HuH-7.5 (cell line): ENCODE measurements at places on chromosomes 1 and 21.

DNA sequence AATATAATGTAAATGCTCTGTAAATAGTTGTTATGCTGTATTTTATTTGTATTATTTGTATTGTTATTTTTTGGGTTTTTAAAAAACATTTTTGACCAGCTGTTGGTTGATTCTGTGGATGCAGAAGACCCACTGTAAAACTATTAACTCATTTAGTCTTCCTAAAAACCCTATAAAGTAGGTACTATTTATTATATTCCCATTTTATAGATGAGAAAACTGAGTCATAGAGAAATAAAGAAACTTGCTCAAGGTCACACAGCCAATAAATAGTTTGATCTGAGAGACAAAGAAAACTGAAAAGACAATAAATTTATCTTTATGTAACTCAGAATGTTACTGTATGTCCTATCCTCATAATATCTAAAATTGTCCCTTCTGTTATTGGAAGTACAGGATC is 1.2 kb upstream of the MAP3K21 start:
- DNase-seq = no peak

- DNase-seq = no peak
These were observed 35.6 kb downstream of the STUM start for GRCh38 chr1:226584164-226584563.

DNA sequence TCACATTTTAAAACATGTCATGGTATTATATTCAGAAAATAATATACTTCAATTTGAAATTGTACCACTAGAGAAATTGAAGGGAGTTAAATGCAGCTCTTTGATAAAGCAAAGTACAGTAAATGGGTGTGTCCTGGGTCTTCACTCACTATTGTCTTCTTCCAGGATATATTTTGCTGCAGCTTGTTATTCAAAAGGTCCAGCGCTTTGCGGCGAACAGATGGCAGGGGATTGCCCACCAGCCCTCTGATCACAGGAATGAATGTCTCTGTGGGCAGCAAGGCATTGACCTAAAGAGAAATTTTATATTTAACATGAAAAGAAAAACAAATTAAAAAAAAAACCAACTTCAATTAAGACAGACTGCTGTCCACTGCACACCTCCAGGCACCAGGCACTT is 35.1 kb downstream of the LGALS8 start:
- DNase-seq = no peak

DNA sequence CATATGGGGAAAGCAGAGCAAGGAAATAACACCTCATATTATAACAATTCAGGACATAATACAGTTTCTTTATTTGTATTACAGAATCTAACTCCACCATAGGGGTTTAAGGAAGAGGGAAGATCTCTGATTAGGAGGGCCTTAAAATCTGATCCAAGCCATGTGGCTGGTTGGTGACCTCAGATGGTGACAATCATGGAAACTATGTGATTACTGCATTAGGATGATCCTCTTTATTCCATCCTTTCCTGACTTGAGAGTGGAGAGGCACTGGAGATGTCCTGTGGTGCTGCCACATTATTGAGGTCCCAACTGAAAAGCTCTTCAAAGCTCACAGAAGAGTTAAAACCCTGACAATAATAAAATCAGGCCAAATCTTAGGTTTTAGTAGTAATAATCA is 168.1 kb upstream of the BEND5 start:
- DNase-seq = no peak

- DNase-seq = no peak
These were observed 213.5 kb downstream of the SMYD3 start for GRCh38 chr1:246293366-246294121.

- no peak for DNase-seq
These were observed 626.5 kb downstream of the PTPRC start for GRCh38 chr1:199265319-199265718.

DNA sequence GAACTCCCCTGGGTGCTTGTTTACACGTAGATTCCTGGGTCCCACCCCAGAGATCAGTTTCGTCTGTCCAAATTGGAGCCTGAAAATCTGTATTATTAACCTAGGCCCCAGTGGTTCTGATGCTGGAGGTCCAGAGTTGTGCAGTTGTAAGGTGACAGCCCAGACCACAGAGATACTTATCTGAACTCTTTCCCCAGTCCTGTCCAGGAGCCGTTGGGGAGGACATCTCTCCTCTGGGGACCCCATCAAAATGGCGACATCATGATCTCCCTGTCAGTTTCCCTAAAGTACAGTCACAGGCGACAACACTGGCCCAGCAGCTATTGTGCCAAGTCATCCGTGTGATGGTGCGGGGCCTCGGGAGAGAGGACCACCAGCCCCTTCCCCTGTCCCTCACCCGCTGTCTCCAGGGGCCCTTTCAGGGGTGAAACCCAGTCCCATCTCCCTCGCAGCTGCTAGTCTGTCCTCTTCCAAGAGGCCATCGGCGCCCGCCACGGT is 749 bp upstream of the EFHD2 start:
- no peak for DNase-seq

- no peak for DNase-seq
These were observed 203.9 kb downstream of the ZNF326 start for GRCh38 chr1:90198616-90199332.

- DNase-seq = no peak
These were observed 3.3 kb upstream of the TOMM20 start for GRCh38 chr1:235131961-235132360.

GRCh38 chr1:28199328-28200233 is 23.1 kb upstream of the PTAFR start:
- DNase-seq = no peak

DNA sequence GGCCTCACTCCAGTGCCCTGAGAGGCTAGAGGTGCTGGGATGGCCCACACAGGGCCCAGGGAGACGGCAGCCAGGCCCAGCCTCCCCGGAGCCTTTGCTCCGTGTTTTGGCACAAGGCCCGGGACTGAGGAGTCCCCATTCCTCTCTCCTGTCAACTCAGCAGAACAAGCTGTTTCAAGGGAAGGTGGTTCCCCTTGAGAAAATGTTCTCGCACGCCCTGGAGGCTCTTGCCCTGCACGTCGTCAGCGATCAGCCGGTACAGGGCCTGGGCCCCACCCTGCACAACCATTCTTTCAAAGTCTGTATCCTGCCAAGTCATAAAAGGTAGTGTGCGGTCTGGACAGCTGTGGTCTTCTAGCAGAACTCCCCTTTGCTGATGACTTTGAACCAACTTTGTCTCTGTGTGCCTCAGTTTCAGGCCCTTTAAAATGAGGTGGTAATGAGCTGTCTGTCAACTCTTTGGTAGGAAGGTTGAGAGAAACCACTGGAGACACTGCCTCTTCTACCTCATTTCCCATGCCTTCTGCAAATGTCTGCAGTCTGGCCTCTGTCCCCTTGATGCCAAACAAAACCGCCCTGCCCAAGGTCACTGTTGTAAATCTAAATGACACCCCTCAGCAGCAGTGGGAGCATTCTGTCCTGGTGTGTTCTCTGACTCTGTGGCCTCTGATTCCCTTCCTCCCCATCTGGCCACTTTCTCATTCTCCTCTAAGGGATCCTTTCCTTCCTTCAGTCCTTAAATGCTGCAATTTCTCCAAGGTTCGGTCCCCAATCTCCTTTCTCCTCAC is 138.6 kb upstream of the JUN start:
- DNase-seq = no peak
